ENCODE measurements at places on chromosomes 12 and 14. TPM values are rescaled to one million over a fixed set of nuclear protein-coding genes. Genes with fewer than 3 reads are reported as not detected.

DNA sequence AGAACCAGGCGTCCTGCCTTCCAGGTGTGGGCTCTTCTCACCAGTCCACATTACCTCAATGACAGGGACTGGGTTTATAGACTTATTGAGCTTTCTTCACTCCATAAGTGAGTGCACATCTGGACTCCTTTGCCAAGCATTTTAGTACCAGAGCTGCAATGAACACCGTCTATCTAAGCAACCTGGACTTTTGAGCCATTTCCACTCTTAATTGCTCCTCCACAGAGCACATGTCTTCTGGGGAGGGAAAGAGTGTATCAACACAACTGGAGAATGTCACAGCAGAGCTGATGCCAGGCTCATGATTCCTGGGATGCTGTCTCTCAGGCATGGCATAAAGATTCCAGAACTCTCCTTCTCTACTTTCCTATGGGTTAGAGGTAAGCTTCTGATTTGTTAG, 43.0 kb upstream of the BDKRB2 start:
- no peak for DNase-seq
- no peaks in the 10 kb centered on the region for H3K36me3 ChIP-seq
- H3K4me3 ChIP-seq: no peak overlapping the region
- peaks cover 5% of the 10 kb centered on the region for H3K4me1 ChIP-seq
- H3K27me3 ChIP-seq: no peaks in the 10 kb centered on the region

GRCh38 chr12:104345234-104346066, 41.9 kb downstream of the EID3 start:
- H3K27me3 ChIP-seq: no peaks in the 10 kb centered on the region
- no peak overlapping the region for H3K27ac ChIP-seq
- no peaks in the 10 kb centered on the region for H3K4me1 ChIP-seq
- no peaks in the 10 kb centered on the region for H3K36me3 ChIP-seq
- no peak overlapping the region for H3K4me3 ChIP-seq

DNA sequence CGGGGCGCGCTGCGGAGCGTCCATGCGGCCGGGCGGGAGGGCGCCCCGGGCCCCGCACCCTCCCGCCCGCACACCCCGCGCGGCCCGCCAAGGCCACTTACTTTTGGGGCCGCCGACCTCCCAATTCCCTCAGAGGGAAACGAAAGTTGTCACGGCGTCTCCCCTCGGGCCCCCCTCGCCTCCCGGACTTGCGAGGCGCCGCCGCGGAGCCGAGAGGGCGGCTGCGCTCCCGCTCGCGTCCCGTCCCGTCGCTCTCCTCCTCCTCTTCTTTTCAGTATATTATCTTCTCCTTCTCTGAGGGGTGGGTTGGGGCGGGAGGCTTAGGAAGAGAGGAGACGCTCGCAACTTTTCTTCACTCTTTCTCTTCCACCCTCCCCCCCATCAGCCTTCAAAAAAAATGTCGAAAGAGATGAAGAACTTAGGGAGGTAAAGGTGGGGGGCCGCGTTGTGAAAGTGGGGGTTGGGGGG, 613 bp downstream of the DUSP16 start:
- DNase-seq: peak; percentile 77
- H3K27ac ChIP-seq: peak overlapping the region; percentile 95
- peaks cover 21% of the 10 kb centered on the region for H3K4me1 ChIP-seq
- no peaks in the 10 kb centered on the region for H3K27me3 ChIP-seq
- no peaks in the 10 kb centered on the region for H3K36me3 ChIP-seq

DNA sequence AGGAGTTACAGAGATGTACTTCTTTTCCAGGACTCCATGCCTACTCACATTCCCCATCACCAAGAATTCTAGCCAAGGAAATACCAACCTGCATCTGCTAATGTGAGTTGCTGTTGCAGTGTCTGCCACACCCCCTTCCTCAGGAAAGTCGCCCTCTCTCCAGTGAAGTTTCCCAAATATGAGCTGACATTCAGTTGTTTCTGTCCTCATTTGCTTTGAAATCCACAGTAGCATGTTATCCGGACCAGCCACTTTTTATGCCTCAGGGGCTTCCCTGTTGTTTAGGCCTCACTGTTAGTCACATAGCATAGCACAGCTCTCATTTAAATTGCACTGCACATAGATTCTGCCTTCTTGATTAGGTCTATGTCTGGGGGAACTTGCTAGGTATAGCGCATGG, 212.4 kb downstream of the EGLN3 start:
- no peak overlapping the region for H3K4me3 ChIP-seq
- no peak overlapping the region for H3K27ac ChIP-seq
- DNase-seq: no peak
- no peaks in the 10 kb centered on the region for H3K36me3 ChIP-seq

FOXG1 gene
- not detected for total RNA-seq

Measured in kidney (tissue), 22 donors.